ENCODE measurements at places on chromosomes 12 and 14.
A peak's percentile ranks its signal among the peaks of the same experiment; 100 is the strongest.

DNA sequence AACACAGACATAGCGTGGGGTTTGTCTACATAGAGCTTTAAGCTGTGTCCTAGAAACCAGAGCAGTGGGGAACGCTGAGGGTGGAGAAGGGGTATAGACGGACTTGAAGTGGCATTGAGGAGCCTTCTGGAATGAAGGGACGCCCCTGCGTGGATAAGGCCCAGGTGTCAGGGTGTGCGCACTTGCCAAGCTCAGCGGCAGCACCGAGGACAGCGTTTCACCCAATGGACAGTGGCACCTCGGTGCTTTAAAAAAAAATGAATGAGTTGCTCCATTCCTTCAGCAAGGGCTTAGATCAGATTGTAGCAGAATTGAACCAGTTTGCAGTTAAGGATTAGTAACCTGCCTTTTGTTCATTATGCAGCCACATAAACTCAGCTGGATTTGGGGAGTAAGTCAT lies 33.6 kb upstream of the MMP17 start:
- DNase-seq: no peak

DNA sequence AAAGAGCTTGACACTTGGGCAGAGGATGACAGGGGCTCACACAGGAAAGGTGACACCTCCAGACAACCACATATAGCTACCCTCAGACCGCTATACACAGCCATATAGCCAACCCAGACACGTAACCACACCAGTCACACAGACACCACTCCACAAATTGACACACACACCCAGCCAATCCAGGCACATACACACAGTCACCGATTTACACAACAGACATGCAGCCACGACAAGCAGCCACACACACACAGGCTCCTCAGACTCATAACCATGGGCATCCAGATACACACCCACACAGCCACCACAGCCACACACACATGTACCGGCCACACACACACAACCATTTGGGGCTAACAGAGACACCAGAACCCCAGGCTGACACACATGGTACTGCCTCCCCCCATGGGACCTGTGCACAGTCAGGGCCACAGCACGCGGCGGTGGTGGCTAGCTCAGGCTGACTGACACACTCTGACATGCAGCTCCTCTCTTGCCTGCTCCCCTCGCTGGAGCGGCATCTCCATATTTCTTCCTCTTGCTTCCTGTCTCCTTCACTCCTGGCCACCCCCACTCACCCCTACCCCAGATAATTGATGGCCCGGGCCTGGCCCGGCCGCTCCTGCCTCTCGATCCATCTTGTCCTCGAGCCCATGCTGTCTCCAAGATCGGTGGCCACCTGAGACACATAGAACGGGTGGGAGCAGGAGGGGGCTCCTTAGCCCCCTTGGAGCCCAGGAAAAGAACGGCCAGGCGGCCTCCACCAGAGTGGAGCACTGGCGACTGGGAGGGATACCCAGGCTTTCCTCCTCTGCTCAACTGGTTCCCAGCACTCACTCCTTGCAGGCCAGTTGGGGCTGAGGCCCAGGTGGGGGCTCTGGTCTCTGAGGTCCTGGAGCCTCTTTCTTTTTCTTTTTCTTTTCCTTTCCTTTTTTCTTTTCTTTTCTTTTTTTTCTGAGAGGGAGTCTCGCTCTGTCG lies 6.0 kb upstream of the SHMT2 start:
- no peak for DNase-seq

GRCh38 chr12:71306808-71307207 lies 132.8 kb upstream of the LGR5 start:
- DNase-seq: no peak

GRCh38 chr14:105075379-105076295 lies 10.4 kb upstream of the GPR132 start:
- DNase-seq: no peak

GRCh38 chr14:42921901-42922300 lies 1315.2 kb downstream of the LRFN5 start:
- DNase-seq: no peak

DNA sequence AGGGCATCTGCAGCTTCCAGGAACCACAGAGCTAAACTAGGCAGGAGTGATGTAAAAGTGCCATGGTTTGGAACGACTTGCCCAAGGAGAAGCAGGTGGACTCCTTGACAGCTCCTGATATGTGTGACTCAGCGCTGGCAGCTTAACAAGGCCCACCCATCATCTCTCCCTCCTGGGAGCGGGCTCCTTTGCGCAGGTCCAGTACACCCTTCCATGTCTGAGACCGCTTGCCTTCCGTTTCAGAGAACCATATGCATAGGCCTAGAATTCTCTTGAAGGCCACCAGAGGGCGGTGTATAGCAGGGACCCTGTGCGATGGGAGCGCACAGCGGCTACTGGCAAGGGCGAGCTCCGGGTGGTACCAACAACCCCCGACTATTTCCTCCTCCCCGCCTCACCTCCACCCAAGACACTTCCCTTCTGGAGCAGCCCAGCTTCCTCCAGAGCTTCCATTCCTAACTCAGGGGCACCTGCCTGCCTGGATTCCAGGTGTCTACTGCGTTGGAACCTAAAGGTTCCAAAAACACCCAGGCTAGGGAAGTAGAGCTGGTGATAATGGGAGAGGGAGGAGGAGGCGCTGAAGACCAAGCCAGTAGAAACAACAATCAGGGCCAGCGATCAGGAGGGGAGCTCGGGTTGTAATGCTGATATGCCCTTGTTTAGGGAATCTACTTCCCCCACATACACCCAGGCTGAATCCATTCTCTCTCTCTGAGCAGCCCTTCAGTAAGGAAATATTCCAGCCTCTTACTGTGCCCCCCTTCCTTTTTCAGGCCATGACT lies 6.3 kb downstream of the DHH start:
- DNase-seq: peak; percentile 77

DNA sequence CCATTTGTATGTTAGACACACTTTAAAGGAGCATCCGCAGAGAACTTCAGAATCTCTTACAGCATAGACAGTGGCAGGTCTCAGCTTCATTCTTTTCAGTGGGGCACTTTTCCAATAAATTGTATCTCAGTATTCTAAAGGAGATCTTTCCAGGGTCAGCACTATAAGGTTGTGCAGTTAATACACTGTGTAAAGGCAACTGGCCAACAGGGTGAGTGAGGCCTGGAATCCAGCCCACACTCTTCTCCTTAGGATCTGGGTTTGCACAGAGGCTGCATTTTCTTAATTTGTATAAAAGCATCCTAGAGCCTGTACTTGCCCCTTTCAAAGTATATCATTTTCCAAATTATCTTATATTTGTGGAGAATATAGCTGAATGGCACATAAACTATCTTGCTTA lies 94.2 kb downstream of the MYF5 start:
- no peak for DNase-seq

DNA sequence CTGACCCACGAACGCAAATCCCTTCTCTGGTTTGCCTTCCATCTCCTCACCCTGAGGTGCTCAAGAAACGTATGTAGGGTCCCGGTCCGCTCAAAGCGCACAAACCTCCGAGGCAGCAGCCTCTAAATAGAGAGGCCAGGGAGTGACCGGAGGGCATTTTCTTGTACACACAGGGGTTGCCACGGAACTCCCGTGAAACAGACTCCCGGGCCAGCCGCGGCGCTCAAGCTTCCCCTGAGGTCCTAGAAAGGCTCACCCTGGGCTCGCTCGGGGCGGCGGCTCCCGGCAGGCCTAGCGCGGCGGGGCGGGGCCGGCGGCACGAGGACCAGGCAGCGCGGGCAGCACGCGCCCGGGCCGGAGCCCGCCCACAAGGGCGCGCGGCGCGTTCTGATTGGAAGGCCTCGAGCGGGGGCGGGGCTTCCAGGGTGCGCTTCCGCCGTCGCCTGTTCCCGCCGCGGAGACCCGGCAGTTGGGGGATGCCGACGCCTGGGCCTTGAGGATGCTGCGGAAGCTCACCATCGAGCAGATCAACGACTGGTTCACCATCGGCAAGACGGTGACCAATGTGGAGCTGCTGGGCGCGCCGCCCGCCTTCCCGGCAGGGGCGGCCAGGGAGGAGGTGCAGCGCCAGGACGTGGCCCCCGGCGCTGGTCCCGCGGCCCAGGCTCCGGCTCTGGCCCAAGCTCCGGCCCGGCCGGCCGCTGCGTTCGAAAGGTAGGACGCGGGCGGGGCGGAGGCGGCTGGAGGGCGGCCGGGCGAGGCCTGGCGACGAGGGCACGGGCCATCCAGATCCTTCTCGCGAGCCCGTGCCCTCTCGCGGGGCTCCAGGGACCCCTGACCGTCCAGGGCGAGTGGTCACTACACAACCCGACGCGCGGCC lies at the start of gene TDRD9:
TDRD9 (plus strand) TSS at position 446 of the 880 bp plus-strand sequence; CDS start at position 500, 54 bp downstream.
- DNase-seq: no peak

DNA sequence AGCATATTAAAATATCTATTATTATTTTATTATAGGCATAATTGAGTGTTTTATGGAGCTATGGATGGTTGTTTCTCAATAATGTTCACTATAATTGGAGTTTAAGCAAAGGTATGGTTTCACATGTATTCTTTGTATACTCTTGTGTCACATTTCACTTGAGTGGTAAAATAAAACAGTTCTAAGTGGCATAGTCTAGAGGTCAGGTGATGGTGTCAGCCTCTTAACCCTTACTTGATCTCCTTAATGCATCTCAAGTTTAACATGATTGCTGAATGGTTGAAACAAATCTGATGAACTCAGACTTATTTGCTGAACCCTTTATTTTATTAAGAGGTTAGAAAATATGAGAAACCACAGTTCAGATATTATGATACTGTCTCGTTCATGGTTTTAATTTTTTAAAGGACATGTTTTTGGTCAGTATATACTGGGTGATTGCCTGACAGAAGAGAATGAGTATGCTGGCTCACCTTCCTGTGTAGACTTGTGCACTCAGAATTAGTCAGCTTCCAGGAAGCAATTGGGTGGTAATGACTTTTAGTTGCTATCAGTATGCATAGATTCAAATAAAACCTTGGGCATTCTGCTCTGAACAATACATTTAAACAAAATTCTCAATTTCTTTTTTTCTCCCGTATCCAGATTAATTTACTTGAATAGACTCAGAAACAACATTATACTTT lies 464.6 kb downstream of the PCNX1 start:
- no peak for DNase-seq

DNA sequence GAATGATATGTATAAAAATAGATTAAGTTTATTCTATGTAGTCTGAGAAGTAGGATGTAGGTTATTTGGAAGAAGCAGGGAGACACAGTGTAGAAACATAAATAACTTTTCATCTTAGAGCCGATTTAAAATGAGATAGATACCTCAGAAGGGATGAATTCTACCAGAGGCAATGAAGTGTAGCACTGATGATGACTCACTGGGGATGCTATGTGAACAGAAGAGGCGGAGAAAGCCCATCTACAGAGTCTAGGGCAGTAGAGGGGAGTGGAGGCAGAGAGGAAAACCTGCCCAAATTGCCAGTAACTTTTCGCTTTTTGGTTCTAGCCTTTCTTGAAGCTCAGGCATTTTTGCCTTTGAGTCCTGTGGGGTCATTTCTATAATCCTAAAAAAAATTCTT lies 451.8 kb downstream of the ATP23 start:
- no peak for DNase-seq

- DNase-seq: no peak
Measured at GRCh38 chr14:99663386-99664057, 18.6 kb downstream of the HHIPL1 start.

- DNase-seq: no peak
Measured at GRCh38 chr12:94994312-94994711, 9.2 kb downstream of the NDUFA12 start.

- no peak for DNase-seq
Measured at GRCh38 chr14:93007225-93007997, 84.5 kb downstream of the CHGA start.
